ENCODE measurements at places on chromosomes 4 and X.

DNA sequence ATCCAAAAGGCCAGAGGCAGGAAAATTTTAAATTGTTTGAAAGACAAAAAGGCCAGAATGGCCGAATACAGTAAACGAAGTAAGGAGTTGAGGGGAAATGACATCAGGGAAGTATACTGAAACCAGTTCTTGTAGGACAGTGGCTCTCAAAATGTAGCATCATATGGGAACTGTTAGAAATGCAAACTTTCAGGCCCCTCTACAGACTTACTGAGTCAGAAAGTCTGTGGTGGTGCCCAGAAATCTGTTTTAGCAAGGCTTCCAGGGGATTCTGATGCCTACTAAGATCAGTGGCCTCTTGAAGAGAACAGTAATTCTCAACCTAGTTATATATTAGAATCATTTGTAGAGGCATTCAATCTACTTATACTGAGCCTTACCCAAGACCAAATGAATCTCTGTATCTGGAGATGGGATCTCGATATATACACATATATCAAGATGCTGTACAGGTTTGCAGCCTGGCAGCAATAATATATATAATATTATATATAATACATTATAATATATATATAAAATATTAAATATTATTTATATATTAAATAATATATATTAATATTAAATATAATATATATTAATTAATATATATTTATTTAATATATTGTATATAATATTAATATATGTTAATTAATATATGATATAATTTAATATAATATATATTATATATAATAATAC, 39.7 kb downstream of the ADAMTS3 start:
- DNase-seq: no peak

GRCh38 chrX:100819534-100819836, 706 bp upstream of the CSTF2 start:
- no peak for DNase-seq

- DNase-seq: no peak
Measured at GRCh38 chr4:54487491-54487890, 170.3 kb upstream of the KIT start.

GRCh38 chr4:185127021-185127925, 15.8 kb upstream of the SLC25A4 start:
- DNase-seq: peak; percentile 65

DNA sequence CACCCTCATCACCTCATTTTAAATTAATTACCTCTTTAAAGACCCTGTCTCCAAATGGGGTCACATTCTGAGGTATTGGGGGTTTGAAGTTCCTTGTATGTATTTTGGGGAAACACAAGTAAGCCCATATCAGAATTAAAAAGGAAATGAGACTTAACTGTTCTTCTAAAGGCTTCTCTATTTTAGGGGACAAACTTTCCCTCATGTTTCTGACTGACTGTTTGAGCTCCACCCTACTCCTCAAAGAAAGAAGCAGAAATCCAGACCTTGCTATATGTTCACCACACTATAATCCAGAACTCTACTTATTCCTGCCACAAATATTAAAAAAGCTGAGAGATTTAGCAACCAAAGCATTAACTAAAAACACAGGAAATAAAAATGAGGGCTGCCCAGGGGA, 258.8 kb downstream of the ARHGAP24 start:
- no peak for DNase-seq

DNA sequence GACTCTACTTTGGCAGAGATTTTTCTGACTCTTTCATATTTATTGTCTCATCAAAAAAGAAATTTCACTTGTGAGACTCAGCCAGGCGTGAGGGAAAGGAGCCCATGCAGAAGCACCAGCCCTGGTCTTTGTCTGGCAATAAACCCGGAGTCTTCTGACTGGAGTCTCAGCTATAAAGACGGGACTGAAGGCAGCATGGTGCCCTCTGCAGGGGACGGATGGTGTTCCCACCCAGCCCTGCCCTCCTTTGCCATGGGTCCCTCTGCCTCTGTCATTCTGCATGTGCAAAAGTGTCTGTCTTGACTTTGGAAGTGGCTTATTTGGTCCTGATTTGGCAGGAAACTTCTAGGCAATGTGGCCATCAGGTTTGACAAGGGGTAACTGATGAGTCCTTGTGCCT, 14.2 kb downstream of the ZNF185 start:
- no peak for DNase-seq

GRCh38 chr4:18691431-18692200, 670.1 kb upstream of the LCORL start:
- no peak for DNase-seq

- DNase-seq: no peak
Measured at GRCh38 chrX:74325130-74326059, 21.4 kb downstream of the ZCCHC13 start.

- no peak for DNase-seq
Measured at GRCh38 chr4:161320377-161320776, 843.4 kb downstream of the FSTL5 start.

GRCh38 chrX:1506916-1507315, 30.1 kb downstream of the P2RY8 start:
- no peak for DNase-seq

GRCh38 chr4:158159718-158160094, 13.1 kb downstream of the GASK1B start:
- DNase-seq: no peak

GRCh38 chrX:123185721-123186120, 1.6 kb downstream of the GRIA3 start:
- DNase-seq: no peak

DNA sequence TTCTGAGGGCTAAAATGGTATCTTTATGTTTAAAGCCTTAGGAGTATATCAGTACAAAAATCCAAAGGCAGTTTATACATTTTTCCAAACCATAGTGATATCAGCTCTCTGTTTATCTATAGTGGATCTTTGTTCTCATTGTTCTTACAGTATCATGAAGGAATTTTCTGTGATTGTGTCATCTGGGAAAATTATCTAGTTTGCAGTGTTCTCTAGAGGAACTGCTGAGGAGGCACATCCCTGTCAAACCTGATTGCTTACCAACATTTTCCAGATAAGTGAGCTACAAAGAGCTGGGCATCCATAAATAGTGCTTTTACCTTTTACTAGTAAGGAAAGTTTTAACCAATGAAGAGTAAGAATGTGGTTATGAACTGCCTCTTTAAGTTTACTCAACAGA, 44.9 kb upstream of the SLC25A31 start:
- DNase-seq: no peak

DNA sequence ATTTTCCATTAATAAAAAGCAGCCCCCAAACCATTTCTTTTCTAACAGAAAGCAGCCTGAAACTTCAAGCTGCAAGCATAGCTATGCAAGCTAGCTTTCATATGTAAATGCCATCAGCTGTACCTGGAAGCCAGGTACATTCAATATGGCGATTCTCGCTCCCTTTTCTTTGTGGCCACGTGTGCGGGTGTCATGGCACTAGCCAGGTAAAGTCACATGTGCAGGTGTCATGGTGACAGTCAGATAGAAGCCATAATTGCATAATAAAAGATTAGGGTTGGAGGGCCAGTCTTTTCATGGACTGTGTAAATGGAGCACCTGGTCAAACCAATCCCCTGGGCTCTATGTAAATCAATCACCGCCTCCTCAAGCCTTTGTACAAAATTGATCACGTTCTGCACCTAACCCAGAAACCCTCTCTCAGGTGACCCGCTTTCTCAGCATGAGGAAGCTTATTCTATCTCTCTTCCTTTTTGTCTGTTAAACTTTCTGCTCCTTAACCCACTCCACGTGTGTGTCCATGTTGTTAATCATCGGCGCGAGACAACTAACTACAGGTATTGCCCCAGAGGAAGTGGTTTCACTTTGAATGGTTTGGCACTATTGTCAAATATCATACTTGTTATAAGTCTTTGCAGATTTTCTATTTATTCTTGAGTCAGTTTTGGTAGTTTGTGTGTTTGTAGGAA, 18.0 kb upstream of the RHOXF2 start:
- no peak for DNase-seq

DNA sequence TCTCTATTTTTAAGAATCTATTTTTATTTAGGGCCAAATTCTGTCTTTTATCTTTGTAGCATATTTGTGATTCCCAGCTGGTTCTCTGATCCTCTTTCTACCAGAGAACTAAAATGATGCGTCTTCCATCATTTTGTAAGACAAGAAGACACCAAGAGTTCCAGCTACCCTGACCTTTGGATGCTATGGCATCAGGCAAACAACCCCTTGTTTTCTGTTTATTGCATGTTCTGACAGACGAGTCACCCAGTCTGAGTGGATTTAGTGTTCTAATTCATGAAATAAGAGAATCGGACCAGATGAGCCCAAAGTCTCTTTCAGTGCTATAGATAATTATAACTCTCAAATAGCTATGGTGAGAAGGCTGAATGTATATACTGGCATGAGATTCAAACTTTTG, 69.7 kb downstream of the ZFYVE28 start:
- DNase-seq: no peak

GRCh38 chr4:59339631-59340030, 1860.5 kb upstream of the ADGRL3 start:
- DNase-seq: no peak

GRCh38 chrX:124230655-124231450, 101.6 kb upstream of the TEX13D start:
- DNase-seq: no peak

GRCh38 chrX:116490104-116490503, 27.3 kb upstream of the CT83 start:
- no peak for DNase-seq

DNA sequence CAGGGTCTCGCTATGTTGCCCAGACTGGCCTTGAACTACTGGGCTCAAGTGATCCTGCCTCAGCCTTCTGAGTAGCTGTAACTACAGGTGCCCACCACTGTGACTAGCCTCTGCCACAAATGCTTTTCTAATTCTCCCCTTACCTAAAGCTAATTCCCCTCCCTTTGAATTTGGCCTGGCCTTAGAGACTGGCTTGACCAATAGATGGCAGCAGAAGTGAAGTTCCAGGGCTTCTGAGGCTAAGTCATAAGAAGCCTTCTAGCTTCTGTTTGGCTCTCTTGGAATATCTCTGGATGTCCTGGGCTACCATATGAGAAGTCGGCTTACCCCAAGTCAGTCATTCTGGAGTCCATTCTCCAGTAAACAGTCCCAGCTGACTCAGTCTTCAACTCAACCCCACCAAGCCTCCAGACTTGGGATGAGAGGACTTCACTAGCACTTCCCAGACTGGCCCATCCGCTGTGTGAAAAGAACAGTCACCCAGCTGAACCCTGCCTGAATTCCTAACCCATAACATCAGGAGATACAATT, 61.0 kb downstream of the HPRT1 start:
- DNase-seq: no peak

DNA sequence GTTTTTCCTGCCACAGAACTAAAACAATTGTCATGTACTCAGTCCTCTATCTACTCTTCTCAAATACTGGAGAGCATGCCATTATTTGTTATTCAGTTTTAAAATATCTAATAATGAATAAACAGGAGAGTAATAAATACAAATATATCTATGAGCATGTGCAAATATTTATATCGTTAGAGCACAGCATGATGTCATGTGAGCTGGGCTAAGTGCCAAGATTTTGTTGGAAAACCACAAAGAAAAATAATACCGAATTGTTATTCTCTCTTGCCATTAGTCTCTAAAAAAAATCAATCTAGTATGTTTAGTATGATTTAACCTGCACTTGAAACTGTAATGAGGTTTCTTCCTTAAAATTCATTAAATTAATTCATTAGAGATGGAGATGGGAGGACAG, 97.3 kb downstream of the DDX60 start:
- no peak for DNase-seq

GRCh38 chrX:151830911-151831310, 81.8 kb upstream of the MAGEA4 start:
- DNase-seq: no peak

DNA sequence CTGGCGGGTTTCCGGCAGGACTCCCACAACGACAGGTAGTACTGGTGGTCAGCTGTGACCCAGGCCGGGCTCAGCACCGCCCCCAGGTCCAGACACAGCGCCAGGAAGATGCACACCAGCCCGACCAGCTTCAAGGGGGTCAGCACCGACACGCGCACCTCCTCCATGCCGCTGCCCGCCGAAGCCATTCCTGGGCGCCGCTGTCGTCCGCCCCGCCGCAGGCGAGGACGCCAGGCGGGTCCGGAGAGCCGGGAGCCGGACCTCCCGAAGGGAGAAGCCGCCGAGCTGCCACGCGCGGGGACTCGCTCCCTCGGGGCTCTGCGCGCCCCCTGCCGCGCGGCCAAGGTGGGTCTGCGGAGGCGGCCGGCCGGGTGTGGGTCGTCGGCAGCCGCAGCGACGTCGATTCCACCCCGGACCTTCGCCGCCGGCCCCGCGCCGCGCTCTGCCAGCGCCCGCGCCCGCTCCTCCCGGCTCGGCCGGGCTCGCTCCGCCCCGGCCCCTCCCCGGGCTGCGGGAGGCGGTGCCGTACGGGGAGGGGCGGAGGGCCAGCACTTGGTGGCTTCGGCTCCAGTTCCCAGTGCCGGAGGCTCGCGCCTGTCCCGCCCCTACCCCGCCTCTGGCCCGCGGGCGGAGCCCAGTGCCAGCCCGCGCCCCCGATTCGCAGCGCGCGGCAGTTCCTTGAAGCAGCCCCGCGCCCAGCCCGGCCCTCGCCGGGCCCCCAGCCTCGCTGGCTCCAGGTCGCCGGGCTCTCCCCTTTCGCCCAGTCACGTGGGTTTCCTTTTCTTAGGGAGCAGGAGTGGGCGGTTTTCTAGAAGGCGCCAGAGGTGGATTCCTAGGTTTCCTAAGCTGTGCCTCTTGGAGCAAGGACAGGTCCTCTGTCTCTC, at the start of gene TMEM47:
Gene TMEM47 (minus strand): TSS at position 444 of the 884 bp plus-strand sequence. CDS start 256 bp downstream, at position 188.
- DNase-seq: peak; percentile 74

- no peak for DNase-seq
Measured at GRCh38 chrX:102847362-102847761, 89.7 kb upstream of the RAB40AL start.

DNA sequence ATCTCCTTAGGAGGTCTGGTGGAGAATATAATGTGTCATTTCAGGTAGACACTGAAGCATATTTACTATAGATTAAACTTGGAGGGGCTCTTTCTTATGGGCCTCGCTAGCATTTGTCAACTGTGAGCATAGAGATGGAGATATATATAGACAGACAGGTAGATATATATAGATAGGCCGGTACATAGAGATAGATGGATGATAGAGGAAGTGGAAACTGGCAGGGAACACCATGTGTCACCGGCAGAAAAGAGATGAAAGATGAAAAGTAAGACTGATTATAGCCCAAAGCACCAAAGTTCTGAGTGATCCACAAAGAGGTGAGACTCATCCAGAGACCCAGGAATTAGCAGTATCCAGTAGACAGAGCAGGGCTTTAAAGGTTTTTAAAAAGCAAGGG, 268.1 kb downstream of the FBXW7 start:
- no peak for DNase-seq

DNA sequence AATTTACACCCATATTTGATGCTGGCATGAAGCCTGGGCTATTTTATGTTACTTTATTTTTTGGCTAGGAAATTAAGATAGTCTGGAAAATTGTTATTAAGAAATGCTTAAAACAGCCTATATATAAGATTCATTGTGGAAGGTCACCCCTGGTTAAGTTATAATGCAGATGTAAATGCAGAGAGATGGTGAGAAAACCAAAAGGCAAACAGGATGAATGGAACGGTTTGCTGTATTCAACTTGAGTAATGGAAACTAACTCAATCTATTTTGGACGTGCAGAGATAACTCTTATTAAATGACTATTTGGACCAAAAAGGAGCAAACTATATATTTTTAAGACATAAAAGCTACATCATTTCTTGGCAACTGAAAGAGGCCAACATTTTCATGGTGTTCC, 446.3 kb upstream of the FRG1 start:
- no peak for DNase-seq

GRCh38 chr4:111143510-111143909, 520.6 kb upstream of the PITX2 start:
- DNase-seq: no peak
